Activated naive CD8-positive, alpha-beta T cell treated with anti-CD3 and anti-CD28 coated beads, Interleukin-2, amount 10 ng/mL, durations not matched to agents 7 days and 5 days (primary cell): ENCODE measurements at places on chromosomes 2 and 18. TPM values are rescaled to one million over a fixed set of nuclear protein-coding genes. Genes with fewer than 3 reads are reported as not detected.

DNA sequence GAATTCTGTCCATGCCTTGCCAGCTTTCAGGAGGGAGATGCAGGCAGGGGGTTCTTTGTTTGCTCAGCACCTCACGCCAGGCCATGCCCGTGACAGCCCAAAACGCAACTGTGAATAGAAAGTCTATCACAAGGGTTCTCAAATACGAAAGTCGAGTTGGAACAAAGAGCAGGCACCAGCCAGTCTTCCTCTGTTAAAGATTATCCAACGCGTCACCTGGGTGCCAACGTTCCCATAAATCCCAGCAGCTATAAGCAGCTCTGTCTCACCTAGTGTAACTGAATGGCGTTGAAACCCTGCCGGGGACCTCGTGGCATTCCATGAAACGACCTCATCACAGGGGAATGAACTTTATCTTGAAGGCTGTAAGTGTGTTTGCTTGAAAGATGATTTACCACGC lies 84.8 kb upstream of the GATA6 start:
- no peak for DNase-seq
- no peaks in the 10 kb centered on the region for H3K36me3 ChIP-seq
- peaks cover 2% of the 10 kb centered on the region for H3K27me3 ChIP-seq
- no peaks in the 10 kb centered on the region for H3K4me1 ChIP-seq
- no peak overlapping the region for H3K4me3 ChIP-seq

DNA sequence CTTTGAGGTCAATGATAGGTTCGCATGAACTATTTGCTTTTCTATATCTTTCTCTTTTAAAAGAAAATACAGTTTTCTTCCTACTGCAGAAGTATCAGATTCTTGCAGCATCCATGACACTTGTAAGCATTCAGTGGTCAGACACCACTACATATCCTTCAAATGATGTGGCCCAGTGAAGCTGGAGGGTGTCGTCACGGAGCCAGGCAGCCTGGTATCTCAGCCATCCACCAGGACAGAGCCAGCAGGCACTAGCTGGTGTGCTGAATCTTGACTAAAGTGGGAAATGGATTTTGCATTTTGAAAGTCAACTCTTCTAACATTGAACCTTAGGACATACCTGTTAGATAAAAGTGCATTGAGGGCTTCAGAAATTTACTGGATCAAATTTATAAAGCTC lies 5.4 kb downstream of the KLHL14 start:
- H3K4me1 ChIP-seq: peaks cover 2% of the 10 kb centered on the region
- no peak for DNase-seq
- H3K36me3 ChIP-seq: no peaks in the 10 kb centered on the region

Gene DNAH7
- total RNA-seq: not detected

Gene ANKRD29
- total RNA-seq: not detected

GRCh38 chr2:111947219-111947618 lies 48.8 kb downstream of the MERTK start:
- H3K36me3 ChIP-seq: no peaks in the 10 kb centered on the region
- no peak overlapping the region for H3K27ac ChIP-seq

DNA sequence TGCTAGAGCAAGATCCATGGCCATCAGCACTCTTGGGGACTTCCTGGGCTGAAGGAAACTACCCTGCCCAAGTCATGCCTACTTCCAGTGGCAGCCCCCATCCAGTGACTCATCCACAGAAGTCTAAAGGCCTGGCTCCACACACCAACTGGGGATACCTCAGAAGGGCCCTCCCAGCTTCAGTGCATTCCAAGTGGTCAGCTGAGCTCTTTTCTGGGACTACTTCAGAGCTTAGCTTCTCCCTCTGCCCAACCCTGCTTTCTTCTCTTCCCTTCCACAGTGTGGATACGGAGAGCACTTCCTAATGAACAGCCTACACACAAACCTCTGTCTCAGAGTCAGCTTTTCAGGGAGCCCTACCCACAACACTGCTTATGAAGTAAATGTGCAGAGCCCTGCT lies 66.5 kb downstream of the CLHC1 start:
- H3K27ac ChIP-seq: no peak overlapping the region
- H3K4me1 ChIP-seq: peaks cover 2% of the 10 kb centered on the region
- no peaks in the 10 kb centered on the region for H3K36me3 ChIP-seq
- no peak for DNase-seq
- no peaks in the 10 kb centered on the region for H3K27me3 ChIP-seq

Gene MALL
- not detected for total RNA-seq

DNA sequence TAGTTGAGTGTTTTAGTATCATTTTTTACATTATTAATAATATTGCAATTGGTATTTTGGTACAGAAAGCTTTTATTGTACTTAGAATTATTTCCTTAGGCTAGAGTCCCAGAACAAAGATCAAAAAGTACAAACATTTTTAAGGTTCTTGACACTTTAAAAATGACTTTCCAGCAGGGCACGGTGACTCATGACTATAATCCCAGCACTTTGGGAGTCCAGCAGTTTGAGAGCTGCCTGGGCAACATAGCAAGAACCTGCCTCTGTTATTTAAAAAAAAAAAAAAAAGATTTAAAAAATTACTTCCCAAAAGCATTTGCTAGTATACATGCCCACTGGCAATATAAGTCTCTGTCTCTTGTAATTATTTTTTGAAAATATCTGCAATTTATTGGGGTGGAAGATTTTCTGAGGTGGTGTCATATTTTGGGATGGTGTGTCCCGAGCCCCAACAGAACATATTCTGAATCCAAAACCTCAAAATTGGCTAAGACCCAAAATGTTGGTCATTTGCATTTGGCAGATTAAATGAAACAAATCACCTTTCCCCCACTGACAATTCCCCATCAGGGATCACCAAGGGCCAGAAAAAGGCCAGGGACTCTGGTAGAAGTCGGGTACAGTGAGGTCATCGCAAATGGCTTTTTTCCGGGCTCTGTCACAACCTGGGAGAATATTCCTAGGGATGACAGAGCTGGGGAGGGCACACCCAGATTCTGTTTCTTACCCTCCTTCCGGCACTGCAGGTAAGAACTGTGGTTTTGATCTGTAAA lies 42.1 kb downstream of the NIFK start:
- no peaks in the 10 kb centered on the region for H3K27me3 ChIP-seq
- H3K36me3 ChIP-seq: no peaks in the 10 kb centered on the region
- no peak overlapping the region for H3K27ac ChIP-seq
- peaks cover 18% of the 10 kb centered on the region for H3K4me1 ChIP-seq

GRCh38 chr2:108829578-108830310 lies 43.2 kb downstream of the CCDC138 start:
- peaks cover 17% of the 10 kb centered on the region for H3K36me3 ChIP-seq
- no peak overlapping the region for H3K27ac ChIP-seq
- no peak overlapping the region for H3K4me3 ChIP-seq
- no peaks in the 10 kb centered on the region for H3K27me3 ChIP-seq
- DNase-seq: no peak

Gene MC4R
- not detected for total RNA-seq

Gene BIN1
- 161 TPM for total RNA-seq

- H3K27ac ChIP-seq: no peak overlapping the region
- no peaks in the 10 kb centered on the region for H3K36me3 ChIP-seq
- no peak overlapping the region for H3K4me3 ChIP-seq
- H3K27me3 ChIP-seq: peaks cover 5% of the 10 kb centered on the region
- DNase-seq: no peak
These were observed 44.6 kb downstream of the CNGA3 start for GRCh38 chr2:98390571-98391476.

Gene ZEB2
- total RNA-seq: 17.8 TPM

Gene CNRIP1
- total RNA-seq: not detected

Gene UGT1A10
- not detected for total RNA-seq

GRCh38 chr2:238163481-238164198 lies 4.9 kb downstream of the ERFE start:
- peak; percentile 33 for DNase-seq
- H3K27ac ChIP-seq: no peak overlapping the region
- peaks cover 30% of the 10 kb centered on the region for H3K27me3 ChIP-seq

DNA sequence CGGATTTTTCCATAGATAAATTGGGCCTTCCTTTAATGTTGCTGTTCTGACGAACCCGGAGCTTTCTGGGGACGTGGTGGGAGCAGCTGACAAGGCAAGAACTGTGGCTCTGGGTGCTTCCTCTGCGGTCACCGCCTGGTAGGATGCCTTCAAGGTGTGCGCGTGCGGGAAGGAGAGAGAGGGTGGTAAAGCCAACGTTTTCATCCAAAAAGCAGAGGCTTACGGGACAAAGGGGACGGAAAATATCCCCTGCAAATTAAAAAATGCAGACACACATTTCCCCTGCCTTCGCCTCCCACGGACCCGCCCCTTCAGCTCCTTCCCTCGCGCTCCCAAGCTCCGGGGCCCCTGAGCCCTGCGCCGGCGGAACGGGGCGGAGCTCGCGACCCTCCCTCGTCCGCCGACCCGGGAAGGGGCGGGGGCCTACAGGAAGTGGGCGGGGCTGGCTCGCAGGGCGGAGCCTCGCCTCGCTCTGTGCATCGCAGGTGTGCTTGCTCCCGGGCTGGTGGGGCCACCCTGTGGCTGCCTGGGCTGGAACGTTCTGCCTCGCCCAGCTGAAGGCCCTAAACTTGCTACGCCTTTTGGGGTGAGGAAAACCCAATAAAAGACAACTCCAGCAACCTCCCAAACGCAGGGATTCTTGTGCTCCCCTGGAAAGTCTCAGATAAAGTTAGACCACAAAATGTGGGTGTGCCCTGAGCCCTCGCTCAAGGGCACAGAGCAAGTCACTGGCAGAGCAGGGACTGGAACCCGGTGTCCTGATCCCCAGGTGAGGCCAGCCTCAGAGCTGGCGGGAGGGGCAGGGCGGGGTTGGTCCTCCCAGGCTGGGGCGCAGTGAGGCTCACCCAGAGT lies 25.4 kb upstream of the SLC66A3 start:
- peak; percentile 82 for DNase-seq
- H3K36me3 ChIP-seq: no peaks in the 10 kb centered on the region
- peak overlapping the region; percentile 74 for H3K4me3 ChIP-seq
- H3K27ac ChIP-seq: no peak overlapping the region
- peaks cover 15% of the 10 kb centered on the region for H3K4me1 ChIP-seq

DNA sequence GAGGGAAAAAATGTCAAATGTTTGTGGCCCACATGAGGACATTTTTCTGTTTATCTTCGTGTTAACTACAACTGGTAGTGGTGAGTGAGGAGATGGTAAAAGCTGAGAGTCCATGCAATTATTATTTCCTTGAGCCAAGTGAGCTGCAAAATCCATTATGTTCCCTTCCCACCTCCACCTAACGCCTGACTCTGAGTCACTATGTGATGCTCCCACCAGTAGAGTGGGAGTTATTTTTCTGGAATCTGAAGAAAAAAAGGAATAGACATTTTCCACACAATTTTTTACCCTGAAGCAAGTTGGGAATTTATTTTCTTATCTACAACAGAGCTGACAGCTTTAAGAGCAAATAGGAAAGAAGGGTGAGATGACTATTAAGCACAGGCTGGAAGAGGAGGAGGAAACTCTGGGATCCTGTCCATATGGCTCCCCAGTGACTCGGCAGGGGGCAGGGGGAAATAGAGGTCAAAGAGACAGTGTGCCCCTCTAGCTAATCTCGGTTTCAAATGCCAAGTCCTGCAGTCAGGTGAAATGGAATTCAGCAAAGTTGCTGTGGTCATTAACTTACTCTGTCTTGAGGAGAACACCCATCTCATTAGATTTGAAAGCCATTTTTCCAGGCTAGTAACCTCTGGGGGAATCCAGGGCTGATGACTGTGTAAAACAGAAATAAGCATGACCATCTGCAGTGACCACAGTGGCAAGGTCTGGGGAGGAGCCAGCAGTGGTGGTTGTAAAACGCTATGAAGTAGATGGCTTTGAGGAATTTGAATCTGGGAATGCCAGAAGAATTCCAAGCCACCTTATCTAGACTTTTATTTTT lies 463.9 kb downstream of the STK39 start:
- H3K27me3 ChIP-seq: no peaks in the 10 kb centered on the region
- H3K27ac ChIP-seq: no peak overlapping the region
- no peaks in the 10 kb centered on the region for H3K4me1 ChIP-seq
- no peaks in the 10 kb centered on the region for H3K36me3 ChIP-seq

Gene OR6B2
- total RNA-seq: not detected

Gene LYPD6B
- total RNA-seq: not detected

DNA sequence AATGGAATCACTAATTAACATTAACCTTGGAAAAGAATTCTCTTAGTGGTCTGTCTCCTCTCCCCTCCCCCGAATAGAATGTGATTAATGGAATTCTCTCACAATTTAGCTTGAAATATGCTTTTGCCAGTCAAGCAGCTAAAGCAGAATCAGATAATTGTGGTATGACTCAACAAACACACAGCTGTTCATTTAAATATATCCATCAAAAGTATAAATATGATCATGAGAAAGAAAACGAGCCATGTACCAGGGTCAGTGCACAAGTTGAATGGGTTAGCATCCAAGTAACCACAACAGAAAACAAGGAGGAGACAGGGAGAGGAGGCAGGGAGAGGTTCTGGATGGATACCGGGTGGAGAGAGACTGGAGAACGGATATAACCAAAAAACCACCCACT lies 66.9 kb downstream of the ACVR1 start:
- H3K4me1 ChIP-seq: peaks cover 14% of the 10 kb centered on the region
- H3K36me3 ChIP-seq: peaks cover 28% of the 10 kb centered on the region
- H3K27me3 ChIP-seq: no peaks in the 10 kb centered on the region
- H3K4me3 ChIP-seq: no peak overlapping the region

Gene DOK6
- total RNA-seq: not detected
